ENCODE measurements at places on chromosomes 1 and 21.

DNA sequence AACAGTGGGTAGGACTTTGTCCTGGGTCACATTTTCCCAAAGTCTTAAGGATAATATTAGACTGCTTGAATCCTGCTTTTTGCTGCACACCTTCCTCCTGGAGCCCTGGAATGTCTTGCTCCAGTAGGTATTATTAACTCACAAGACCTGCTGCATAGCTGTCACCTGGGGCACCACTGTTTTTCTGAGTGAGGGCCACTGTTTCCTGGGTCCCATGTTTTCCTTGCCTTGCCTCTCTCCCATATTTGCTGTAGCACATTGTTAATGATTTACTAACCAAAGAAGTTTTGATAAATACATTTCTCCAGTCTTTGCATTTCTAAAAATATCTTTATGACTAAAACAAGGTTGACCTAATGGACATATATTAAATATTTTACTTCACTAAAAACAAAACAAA, 22.5 kb upstream of the FCAMR start:
- DNase-seq: no peak

DNA sequence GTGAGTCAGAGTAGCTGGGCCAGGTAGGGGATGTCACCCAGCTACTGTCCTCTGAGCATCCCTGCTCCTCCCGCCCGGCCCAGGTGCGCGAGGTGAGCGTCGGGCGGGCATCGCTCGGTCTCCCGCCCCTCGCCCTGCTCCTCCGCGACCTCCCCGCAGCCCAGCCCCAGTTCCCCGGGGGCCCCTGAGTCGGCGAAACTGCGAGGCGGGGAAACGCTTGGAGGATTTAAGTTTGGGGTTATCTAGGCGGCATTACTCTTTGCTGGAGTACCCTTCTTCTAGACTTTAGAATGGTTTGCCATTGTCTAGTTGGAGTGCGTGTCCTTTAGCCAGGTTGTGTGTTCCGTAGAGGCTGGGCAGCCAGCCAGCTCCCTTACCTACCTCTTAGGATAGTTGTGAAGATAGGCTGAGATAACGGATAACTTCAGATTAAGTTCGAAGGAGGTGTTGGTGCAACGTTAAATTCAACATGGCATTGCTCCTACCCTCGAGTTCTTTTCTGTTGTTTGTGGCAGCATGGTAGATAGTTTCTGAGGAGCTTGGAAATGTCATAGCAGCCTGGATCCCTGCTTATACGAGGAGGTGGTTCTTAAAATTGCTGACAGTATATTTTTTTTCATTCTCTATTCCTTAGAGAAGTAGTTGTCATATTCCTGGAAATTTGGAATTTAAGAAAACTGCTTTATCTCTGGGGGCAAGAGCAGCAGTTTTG, 697 bp downstream of the AGO3 start:
- no peak for DNase-seq

- DNase-seq: no peak
Observed at GRCh38 chr1:246971090-246971721, 36.7 kb downstream of the ZNF695 start.

DNA sequence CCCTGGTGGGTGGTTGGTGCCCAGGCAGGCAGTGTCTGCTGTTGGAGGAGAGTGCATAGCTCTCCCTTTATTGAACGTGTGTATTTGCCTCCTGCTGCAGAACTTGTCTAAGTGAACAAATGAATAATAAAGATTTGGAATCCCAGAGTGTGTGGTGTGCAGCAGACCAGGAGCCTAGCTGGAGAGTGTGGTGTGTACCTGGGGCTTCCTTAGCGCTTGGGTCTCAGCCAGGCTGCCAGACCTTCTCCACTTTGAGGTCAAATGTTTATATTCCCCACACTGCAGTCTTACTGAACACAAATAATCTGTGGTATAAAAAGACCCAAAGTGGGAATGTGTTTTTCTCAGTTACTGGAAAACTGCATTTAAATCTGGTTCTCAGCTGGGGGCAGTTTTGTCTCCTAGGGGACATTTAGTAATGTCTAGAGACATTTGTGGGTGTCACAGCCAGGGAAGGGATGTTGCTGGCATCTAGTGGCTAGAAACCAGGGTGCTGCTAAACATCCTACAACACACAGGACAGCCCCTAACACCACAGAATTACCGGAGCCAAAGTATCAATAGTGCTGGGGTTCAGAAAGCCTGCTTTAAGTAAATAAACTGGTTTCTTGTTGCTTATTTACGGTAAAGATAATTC, 23.6 kb downstream of the SLC37A1 start:
- no peak for DNase-seq

- no peak for DNase-seq
Observed at GRCh38 chr1:179310721-179311120, 17.1 kb downstream of the SOAT1 start.

Measured in RWPE2 (cell line).